Left hindlimb (tissue), 1 donor: ENCODE measurements at places on chromosomes 6 and 20.
A peak's percentile ranks its signal among the peaks of the same experiment; 100 is the strongest.

GRCh38 chr6:95286874-95287273, 290.5 kb upstream of the MANEA start:
- DNase-seq: no peak

DNA sequence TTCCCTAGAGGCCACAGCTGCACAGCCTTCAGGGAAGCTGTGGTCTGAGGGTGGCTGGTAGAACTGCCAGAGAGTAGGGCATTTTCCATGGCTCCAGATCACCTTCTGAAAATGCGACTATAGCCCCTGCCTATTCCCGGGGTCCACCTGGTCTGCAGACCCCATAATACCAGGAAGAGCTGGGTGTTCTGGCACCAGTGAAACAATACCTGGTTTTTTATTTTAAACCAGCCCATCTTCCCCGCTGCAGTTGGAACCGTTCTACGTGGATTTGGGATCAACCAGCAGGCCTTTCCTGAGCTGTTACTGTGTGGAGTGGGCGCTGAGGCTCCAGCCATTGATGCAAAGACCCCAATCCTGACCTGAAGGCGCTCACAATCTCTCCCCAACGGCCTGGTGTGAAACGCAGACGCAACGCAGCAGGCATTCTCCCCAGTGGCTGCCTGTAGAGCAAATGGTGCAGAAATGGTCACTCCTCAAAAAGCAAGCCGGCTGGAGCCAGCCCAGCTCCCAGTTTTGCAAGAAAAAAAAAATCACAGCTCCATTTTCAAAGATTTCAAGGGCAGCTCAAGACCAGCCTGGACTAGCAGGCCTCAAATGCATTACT, 11.3 kb downstream of the NPEPL1 start:
- no peak for DNase-seq

- no peak for DNase-seq
These were observed 317.5 kb upstream of the MOCS1 start for GRCh38 chr6:40251637-40252300.

DNA sequence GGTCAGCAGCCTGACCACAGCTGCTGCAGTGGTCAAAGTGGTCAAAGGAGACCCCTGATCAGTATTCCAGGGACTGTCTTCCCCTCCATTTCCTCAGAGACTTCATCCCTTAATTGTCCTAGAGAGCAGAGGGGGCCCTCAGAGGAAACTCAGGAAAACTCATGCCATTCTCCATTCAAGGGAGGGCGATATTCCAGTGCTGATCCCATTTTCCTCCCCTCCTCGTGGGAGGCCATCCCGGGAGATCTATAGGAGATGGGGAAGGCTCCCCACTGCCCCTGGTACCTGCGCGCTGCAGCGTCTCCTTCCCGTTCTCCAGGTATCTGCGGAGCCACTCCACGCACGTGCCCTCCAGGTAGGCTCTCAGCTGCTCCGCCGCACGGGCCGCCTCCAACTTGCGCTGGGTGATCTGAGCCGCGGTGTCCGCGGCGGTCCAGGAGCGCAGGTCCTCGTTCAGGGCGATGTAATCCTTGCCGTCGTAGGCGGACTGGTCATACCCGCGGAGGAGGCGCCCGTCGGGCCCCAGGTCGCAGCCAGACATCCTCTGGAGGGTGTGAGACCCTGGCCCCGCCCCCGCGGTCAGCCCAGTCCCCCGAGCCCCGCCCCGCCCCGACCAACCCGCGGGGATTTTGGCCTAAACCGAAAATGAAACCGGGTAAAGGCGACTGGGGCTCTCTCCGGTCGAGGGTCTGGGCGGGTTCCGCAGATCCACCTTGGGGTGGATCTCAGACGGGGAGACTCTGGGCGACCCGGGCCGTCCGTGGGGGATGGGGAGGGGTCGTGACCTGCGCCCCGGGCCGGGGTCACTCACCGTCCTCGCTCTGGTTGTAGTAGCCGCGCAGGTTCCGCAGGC, 878 bp downstream of the HLA-C start:
- peak; percentile 61 for DNase-seq

DNA sequence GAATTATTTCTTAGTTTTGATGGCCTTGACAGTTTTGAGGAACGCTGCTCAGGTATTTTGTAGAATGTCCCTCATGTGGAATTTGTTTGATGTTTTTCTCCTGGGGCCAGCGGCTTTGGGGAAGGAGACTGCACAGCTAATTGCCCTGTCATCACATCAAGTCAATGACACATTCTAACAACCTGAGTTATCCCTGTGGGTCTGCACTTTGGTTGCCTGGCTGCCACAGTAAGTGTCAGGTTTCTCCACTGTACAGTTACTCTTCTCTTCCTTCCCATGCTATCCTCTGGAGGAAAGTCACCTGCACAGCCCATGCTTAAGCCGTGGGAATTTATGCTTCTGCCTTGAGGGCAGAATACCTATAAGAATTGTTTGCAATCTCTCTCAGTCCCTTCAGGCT, 1.4 kb upstream of the TREML4 start:
- no peak for DNase-seq

- no peak for DNase-seq
These were observed 34.0 kb upstream of the MMS22L start for GRCh38 chr6:97316978-97317377.

DNA sequence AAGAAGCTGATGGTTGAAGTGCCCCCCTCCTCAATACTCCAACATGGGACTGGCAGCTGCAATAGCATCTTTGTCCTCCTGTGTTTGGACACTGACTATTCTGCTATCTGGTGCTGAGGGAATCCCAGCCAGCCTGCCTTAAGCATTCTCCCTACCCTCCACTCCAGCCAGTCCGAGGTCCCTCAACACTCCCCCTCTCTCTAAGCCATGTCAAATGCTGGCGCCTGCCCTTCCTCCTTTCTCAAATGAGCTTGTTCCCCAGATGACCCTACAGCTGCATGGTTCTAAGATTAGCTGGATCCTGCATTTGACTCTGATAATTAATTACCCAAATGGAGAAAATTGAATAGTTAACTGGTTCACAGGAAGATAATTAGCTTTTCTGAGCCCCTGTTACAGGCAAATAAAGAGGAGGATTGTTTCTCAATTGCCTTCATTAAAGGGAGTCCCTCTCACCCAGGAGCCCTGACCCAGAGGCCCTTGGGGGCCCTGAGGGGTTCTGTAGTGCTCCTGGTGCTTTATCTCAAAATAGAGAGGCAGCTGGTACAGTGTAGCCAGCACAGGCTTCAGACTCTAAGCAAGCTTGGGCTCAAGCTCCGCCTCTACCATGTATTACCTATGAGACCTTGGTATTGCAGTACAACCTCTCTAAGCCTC, 37.9 kb upstream of the CHD6 start:
- DNase-seq: no peak

GRCh38 chr6:105746509-105746908, 339.6 kb upstream of the PRDM1 start:
- DNase-seq: no peak

GRCh38 chr6:24229696-24230405, 103.8 kb downstream of the NRSN1 start:
- DNase-seq: no peak

- no peak for DNase-seq
These were observed 229.5 kb downstream of the THBS2 start for GRCh38 chr6:169024047-169024660.

DNA sequence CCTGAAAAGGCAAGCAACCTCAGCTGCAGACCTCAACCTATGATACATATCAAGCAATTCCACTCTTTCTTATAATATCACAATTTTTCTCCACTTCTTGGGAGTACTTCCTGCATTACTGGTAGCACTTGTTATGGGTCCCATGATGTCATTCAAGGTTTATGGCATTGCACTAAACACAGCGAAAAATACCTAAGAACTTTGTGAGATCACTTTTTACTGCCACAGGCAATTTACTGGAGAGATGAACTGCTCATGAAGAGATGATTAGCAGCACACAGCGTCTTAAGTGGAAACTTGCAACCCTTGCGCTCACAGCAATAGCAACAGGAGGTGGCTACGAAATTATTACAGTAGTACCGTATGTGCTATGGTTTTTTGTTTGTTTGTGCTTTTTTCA, 19.3 kb upstream of the RIMS4 start:
- no peak for DNase-seq

DNA sequence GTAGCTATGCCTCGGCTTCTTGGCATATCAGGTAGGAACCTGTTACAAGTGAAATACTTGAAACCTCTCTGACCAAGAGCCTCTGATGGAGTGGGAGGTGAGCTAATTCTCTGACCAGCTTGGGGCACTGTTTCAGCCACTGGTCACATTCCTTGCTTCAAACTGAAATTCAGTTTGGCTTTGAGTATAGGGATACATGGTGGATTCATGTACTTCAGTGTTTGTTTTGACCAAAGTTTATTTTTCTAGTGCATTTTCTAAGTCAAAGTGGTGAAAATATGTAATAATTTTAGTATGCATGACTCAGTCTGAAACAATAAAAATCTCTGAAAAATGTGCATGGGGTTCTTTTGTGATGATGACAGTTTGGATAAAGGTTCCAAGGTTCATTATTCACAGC, 18.6 kb downstream of the TTPAL start:
- DNase-seq: no peak

DNA sequence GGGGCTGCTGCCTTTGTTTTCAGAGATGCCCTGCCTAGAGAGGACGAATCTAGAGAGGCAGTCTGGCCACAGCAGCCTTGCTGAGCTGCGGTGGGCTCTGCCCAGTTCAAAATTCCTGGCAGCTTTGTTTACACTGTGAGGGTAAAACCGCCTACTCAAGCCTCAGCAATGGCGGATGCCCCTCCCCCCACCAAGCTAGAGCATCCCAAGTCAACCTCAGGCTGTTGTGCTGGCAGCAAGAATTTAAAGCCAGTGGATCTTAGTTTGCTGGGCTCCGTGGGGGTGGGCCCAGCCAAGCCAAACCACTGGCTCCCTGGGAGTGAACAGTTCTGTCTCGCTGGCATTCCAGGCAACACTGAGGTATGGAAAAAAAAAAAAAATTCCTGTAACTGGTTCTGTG, 970.9 kb downstream of the TBC1D32 start:
- peak; percentile 54 for DNase-seq

GRCh38 chr6:155528335-155528734, 72.7 kb upstream of the NOX3 start:
- no peak for DNase-seq

DNA sequence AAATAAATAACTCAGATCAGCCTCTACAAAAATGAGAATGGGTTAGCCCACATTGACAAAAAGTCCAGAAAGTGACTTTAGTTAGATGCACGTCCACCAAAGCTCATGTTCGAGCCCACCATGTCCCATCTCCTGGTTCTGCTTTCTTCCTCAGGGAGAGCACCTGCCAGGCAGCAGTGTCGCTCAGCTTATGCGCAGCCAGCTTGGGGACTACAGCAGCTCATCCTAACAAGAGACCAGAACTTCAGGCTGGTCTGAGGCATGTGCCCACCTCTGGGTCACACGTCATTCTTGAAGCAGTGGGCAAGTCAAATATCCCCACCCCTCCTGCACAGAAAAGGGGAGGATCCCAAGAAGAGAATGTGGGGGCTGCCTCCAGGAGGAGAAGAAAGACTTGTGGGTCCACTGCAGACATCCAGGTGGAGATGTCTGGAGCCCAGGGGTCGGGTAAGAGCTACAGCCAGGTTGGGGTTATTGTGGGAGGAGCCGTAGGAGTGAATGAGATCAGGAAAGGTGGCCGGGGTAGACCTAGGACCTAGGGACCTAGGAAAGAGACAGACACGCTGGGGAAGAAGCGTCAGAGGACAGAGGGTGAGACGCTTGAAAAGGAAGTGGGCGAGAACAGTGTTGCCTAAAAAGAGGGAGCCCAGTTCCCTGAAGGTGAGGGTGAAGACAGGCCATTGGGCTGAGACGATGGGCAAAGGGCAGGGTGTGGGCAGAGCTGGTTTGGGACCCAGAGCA, 52.5 kb downstream of the SSR1 start:
- no peak for DNase-seq

- DNase-seq: peak; percentile 39
These were observed 238.2 kb downstream of the SYNE1 start for GRCh38 chr6:152398993-152399392.

DNA sequence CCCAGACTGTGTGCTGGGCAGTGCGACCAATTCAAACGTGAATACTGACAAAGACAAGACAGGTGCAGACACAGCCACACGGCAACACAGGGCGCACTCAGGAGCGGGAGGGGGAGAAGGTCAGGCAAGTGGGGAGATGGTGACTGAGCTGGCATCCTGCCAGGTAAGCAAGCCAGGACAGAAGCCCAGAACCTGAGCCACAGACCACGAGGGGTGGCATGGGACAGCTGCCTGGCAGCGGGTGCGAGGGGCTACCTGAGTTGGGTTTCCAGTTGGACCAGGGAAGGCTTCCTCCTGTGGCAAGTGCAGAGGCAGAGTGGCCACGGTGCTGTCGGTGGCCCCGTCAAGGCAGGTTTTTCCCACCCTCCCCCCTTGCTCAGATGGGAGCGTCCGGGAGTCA, 215.2 kb upstream of the ARID1B start:
- DNase-seq: no peak

DNA sequence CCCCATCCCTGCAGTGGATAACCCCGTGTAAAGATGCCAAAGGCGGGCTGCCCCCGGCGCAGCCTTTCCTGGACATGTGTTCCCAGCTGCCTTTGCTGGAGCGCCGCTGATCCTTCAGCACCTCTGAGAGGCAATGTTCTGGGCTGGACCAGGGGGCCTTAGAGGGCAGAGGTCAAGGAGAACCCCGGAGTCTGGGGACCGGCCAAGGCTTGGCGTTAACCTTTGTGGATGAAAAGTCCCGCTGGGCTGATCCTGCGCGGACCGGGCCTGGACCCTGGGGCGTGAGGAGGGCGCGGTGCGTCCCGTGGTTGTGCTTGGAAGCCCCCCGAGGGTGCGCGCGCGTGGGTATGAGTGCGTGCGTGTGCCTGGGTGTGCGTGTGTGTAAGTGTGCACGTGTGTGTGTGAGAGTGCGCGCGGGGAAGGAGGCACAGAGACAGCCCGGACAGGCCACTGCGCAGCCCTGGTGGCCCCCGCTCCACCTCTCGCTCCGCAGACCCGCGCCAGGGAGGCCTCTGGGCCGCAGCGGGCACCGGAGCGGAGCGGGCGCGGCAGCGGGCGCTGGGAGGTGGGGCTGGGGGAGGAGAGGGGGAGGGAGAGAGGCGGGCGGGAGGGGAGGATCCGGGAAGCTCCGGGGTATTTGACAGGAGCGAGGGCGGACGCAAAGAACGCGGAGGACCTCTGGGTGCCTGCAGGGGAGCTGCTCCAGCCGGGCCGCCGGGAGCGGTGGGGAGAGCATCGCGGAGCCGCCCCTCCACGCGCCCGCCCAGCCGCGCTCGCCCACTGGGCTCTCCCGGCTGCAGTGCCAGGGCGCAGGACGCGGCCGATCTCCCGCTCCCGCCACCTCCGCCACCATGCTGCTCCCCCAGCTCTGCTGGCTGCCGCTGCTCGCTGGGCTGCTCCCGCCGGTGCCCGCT, at the start of gene SMOC2:
Gene SMOC2, plus strand, starts transcription at position 665 of the 914 bp plus-strand sequence. Its CDS starts 187 bp downstream, at position 852.
- peak; percentile 76 for DNase-seq
